RPMI8226 (cell line): ENCODE measurements at places on chromosomes 1 and 21.

- peak; percentile 21 for DNase-seq
Measured at GRCh38 chr1:150262388-150263320, 5.1 kb downstream of the CA14 start.

DNA sequence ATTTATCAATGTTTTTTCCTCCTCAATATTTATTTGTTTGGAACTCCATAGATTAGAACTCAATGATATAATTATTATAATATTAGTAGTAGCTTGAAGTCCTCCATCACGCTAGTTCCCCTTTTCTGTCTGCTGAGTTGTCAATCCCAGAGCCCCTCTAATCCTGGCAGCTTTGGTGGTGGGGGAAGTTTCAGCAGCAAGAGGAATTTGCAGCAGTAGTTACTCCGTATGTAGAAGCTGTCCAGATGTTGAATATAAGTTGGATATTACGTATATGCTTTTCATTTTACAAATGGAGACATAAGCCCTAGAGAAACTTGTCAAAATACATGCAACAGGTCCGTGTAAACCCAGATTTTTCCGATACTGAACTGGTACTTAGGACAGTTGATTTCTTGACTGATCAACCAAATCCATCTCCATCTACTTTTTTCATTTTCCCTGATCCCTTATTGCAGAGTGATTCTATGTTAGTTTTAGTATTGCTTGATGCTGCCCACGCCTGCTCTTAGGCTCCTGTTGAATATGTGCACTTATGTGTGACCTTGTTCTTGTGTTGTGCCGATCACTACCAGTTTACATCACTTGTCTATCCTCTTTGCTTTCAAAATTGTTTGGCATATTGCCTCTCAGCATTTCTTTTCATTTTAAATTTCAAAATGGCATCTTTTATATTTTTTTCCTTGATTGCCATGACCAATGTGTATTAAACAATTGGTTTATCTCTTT, 28.1 kb downstream of the SMAP2 start:
- DNase-seq = no peak

DNA sequence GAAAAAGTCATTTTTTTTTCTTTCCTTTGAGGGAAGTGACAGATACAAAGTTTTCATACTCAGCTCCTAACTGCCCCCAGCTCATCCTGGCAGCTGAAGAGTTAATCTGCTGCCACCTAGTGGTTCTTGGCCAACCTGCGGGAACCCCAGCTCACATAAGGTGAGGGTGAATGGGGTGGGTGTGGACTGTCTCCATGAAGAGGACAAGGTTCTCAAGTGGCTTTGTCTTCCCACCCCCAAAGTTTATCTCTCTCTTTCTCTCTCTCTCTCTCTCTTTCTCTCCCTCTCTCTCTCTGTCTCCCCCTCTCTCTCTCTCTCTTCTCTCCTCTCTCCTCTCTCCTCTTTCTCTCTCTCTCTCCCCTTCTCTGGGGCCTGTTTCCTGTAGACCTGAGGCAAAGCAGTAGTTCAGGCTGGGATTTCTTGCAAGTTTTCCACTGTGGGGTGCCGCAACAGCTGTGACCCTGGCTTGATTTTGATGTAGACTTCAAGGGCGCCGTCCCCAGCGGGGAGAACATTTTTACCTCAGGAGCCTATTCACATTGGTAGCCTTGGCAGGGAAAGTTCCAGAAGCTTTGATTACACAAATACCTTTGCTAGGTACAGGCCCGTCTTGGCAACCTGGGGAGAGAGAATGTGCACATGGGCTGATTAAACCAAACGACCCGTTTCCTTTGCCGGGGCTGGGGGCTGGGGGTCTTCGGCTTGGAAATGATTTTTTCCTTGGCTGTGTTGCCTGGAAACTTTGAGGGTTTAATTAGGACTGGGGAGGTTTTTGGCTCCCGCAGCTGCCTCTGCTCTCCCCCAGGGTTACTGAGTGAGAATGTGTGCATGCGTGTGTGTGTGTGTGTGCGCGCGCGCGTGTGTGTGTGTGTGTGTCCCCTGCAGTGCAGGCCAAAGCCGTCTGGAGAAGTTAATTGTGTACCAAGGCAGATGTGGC, 135.9 kb downstream of the TM2D1 start:
- DNase-seq = peak; percentile 82

- no peak for DNase-seq
Measured at GRCh38 chr1:65469889-65470340, 49.4 kb downstream of the LEPR start.

DNA sequence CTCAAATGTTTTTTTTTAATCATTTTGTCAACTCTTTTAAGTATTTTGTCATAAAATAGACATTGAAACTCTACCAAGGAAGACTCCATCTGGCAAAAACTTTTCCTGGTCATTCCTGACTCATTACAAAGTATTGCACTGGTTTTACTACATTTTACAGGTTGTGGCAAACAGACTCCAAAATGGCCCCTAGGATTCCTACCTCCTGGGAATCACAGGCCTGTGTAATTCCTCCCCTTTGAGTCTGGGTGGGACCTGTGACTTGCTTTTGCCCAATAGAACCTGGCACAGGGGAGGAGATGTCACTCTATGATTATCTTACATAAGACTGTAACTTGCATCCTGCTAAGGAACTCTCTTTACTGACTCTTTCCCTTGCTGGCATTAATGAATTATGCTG, 123.6 kb upstream of the KCNJ6 start:
- DNase-seq = no peak

DNA sequence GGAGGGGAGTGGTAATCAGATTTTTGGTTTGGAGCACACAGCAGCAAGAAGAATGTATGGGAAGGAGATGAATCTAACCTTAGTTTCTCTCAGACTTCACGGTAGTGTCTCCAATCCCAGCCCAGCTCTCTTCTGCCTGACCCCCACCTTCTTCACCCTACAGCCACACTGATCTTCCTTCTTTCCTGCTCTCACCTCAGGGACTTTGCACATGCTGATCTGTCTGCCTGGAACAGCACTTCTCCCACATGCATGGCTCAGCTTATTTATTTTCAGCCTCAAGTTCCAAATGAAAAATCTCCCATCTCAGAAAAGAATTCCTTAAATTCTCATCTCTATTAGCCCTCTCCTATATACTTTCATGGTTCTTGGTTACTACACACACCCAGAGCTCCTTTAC, 48.8 kb upstream of the LPAR3 start:
- no peak for DNase-seq

- peak; percentile 7 for DNase-seq
Measured at GRCh38 chr1:178344513-178345091, 152.2 kb downstream of the CLEC20A start.

- no peak for DNase-seq
Measured at GRCh38 chr1:17120962-17121837, 1.9 kb upstream of the PADI2 start.

DNA sequence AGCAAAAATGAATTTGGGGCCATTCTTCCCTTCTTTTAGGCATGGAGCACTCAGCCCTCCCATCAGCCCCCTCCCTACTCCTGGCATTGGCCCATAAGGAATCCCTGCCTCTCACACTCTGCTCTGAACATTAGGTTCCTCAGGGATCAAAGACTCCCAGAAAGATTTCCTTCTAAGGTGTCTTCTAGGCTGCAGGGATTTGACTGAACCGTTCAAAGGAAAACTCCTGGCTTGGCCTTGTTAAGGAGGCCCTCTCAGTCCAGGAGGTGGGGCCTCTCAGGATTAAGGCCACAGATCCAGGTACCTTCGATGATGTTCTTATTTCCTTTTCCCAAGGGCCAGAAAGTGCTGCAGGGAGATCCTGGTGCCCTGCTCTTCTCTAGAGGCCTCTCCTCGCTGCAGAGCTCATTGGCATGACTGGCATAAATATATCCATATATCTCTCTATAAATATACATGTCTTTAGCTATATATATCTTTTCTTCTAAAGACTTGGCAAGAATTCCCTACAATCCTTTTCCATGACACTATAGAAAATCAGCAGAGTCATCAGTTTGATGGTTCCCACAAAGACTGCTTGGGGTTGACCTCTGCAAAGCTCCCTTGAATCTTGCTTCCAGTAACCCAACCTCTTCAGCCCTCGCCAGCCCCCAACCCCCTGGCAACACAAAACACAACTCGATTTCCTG, 59.1 kb downstream of the PLXNA2 start:
- DNase-seq = no peak

DNA sequence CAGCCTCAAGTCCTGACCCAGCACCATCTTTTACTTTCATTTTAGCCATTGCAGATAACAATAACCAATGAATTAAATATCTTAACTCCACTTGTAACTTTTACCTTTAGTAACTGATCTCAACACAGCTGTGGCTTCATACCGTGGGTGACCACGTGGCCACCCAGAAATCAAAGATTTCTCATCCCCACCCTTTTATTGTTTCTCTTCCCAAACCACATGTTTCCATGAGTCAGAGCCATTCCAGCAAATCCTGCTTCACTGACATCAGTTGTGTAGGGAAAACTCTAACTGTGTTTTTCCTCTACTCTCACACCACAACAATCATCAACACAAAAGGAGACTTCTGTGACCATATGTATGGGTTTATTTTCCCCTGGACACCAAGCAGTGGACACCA, 25.1 kb upstream of the BRDT start:
- no peak for DNase-seq
